NCI-H2081 (cell line): ENCODE measurements at places on chromosomes 6 and 20.
A peak's percentile ranks its signal among the peaks of the same experiment; 100 is the strongest.

DNA sequence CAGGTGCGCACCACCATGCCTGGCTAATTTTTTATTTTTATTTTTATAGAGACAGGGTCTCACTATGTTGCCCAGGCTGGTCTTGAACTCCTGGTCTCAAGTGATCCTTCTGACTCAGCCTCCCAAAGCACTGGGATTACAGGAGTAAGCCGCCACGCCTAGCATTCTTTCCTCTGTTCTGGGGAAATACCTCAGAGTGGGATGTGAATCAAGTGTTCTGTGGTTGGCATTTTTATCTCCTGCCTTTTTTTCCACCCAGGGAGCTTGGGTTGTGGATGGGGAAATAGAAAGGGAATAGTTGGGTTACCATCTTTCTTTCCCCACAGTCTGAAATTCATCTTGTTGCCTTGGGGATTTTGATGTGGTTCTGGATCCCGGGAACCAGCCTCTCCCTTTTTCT is 24.1 kb downstream of the TFAP2C start:
- DNase-seq: no peak

DNA sequence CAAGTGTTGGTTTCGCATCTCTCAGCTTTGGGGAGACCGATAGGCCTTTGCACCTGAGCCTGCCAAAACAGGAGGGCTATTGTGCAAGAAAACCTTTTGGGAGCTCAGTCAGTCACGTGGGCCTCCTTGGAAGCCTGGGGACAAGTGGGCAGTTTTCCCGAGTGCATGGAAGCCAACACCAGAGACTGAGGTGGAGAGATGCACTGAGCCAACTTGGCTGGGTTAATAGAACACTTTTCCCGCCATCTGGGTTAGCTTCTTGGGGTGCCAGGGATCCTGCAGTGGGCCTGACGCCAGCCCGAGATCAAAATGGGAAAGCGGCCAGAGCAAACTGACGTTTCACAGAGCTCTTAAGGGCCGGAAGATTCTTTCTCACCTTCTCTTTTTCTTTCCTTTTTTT is 2.8 kb upstream of the OOEP start:
- DNase-seq: no peak

- no peak for DNase-seq
Measured at GRCh38 chr6:137995371-137995770, 111.8 kb downstream of the PERP start.

DNA sequence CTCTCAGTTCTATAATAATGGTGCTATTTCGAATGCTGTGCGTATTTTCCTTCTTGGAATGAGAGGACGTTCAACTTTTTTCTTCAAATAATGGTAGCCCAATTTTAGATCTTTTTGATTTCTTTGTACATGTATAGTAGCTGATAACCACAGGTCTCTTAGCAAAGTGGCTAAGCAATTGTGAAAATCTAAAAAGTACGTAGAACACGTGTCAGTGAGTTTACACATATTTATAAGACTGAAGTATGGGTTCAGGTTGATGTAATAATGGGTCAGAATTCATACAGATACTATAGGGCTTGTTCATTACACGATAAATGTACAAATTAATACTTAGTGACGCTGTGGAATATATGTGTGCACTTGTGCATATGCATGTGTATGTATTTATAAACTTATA is 1.3 kb downstream of the SMIM13 start:
- DNase-seq: no peak

DNA sequence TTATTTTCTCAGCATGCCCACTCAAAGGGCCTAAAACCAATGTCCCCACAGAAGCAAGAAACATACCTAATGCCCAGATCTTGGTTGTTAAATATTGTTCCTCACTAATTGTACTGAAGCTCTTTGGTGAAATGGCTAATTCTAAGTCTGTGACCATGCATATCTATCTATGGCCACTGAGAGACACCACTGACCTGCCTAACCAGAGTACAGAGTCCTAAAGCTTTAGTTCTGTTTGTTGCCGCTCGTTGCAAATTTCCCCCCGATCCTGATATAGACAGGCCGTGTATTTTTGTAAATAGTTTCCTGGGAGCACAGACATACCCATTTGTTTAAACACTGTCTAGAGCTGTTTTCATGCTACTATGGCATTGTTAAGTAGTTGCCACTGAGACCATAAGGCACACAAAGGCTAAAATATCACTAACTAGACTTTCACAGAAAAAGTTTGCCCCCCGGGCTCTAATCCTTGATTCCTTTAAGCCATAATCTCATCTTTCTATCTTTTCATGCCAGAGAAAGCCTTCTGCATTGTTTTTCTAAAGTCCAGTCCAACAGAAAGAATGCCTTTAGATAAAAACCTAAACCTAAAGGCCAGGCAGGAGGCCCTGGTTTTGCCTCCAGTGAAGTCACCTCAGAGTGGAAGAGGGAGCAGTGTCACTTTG is 48.7 kb downstream of the DNAAF9 start:
- no peak for DNase-seq

DNA sequence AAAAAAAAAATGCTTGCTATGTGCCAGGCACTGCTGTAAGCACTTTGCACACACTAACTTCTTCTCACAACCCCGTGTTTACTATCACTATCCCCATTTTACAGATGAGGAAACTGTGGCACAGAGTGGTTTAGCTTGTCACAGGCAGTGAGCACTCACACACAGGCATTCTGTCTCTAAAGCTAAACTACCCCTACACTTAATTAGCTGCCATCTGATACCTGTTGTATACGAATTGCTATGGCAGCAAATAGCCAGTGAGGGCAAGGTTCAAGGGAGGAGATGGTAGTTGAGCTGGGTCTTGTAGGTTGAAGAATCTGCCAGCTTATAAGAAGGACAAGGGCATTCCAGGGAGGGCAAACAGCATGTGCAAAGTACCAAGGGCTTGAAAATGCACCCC is 5.2 kb downstream of the TNNC2 start:
- no peak for DNase-seq

GRCh38 chr6:152184917-152185574 is 377.6 kb downstream of the ESR1 start:
- no peak for DNase-seq

GRCh38 chr20:12737900-12738299 is 270.9 kb upstream of the SPTLC3 start:
- no peak for DNase-seq

GRCh38 chr6:71294121-71294523 is 5.5 kb downstream of the OGFRL1 start:
- no peak for DNase-seq

GRCh38 chr20:46227272-46227767 is 81.0 kb downstream of the CDH22 start:
- DNase-seq: no peak

DNA sequence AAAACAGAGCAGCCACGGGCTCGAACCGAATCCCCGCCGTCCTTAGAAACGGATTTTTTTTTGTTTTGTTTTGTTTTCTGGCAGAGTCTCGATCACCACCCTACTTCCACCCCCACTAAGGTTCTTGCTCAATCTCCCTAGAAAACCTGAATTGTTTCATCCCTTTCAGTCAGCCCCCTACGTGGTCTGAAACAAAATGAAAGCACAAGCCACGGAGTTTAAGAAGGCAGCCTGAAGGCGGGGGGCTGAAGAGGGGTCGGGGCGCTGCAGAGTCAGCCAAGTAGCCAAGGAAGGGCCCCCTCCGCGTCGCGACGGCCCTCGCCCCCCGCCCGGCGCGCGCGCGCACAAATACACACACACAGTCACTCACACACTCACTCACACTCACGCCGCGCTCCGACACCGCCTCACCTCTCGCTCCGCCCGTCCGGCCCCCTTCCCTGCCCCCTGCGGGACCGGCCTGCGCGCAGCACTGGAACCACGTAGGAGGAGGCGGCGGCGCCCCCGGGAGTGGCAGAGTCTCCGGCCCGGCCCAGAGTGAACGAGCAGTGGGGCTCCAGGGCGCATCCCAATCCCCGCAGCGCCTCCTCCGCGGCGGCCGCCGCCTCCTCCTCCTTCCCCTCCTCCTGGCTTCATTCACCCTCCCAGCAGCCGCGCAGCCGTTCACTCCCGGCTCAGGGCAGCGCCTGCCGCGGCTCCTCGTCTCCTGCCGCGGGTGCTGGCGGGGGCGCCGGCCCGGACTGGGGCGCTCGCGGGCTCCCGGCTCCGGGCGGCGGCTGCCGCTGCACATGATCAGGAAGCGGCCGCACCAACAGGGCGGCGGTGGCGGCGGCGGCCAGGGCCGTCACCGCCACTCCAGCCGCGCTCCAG is 1.4 kb downstream of the ATXN1 start:
- DNase-seq: peak; percentile 70

DNA sequence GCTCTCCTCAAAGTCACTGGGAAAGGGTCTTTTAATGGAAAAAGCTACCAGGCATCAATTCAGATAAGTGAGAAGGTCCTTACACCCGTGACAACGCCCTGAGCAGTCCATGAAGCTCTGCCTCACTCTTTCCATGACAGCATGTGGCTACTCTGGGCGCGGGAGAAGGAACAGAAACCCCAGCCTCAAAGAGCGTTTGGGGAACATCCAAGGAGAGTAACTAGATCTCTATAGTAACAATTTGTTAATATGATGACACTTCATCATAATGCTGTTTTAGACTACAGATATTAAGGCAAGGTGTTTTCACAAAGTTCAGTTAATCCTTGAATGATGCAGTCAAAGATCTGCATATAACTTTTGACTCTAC is 55.2 kb downstream of the KIF6 start:
- DNase-seq: no peak

DNA sequence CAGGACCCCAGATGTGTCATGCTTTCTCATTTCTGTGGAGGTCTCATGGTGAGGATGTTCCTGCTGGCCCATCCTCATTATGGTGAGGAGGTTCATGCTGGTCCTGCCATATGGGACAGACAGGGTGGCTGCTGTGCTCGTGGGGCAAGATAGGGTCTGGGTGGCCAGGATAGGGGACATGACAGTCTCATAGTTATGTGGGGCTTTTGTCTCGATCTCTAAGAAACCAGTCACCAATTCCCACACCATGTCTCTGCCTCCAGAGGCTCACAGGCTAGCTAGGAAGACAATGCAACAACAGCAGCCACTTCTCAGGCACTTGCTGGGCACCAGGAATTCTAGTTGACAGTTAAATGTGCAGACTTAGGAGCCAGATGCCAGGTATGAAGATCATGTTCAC is 4.2 kb upstream of the MAPK13 start:
- no peak for DNase-seq

- DNase-seq: peak; percentile 77
Measured at GRCh38 chr20:37406010-37406998, 60.4 kb downstream of the SRC start.

DNA sequence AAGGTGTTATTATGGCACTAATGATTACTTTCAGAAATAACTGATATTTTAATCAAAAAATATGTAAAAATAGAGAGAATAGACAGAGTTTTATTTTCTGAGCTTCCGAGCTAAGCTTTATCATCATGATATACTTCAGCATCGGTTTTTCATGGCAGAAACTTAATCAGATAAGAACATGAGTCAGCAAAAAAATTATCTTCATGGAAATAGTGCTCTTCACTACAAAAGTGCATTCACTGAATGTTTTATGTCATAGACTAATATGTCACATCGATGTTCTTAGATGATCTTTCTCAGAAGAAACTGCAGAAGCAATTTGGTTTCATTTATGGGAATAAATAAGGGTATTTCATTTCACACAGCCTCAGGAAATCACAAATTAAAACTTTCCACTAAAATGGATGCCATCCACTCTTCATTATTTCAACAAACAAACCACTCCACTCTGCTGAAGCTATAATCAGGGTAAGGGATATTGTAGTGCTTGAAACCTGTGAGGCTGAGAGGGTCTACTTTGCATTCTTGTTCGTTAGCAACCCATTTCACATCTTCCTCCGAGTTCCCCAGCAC is 10.2 kb upstream of the MAP3K7 start:
- DNase-seq: no peak

- DNase-seq: no peak
Measured at GRCh38 chr6:148147463-148147830, 195.2 kb upstream of the SASH1 start.

GRCh38 chr6:11224252-11224965 is 8.1 kb downstream of the NEDD9 start:
- no peak for DNase-seq

DNA sequence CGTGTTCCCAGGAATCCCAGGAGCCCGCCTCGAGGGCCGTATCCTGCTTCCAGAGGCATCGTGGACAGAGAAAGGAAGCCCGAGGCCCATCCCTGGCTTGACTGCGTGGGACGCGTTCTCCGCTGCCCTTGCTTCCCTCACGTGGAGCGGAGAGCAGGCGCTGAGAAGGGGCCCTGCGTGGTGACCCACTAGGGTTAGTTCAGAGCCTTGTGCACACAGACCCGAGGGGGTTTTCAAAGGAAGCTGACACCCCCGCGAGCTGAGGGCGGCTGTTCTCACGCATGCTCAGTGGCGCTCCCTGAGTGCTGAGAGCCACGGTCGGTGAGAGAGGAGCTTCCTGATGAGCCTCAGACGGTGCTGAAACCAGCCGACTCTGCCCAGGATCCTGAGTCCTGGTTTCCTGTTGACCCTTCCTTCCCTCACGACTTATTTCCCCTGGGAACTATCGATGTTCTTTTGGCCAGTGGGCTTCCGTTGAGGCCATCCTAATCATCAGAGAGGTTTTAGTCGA is 28.9 kb upstream of the CCR6 start:
- no peak for DNase-seq

- no peak for DNase-seq
Measured at GRCh38 chr20:6086868-6087267, 33.0 kb upstream of the LRRN4 start.

- no peak for DNase-seq
Measured at GRCh38 chr6:116447496-116448011, 13.6 kb upstream of the CALHM6 start.

GRCh38 chr20:63246490-63247288 is 7.6 kb downstream of the NKAIN4 start:
- no peak for DNase-seq

- no peak for DNase-seq
Measured at GRCh38 chr6:168469521-168469920, 28.5 kb downstream of the SMOC2 start.

GRCh38 chr20:49572857-49573256 is 4.9 kb upstream of the PTGIS start:
- DNase-seq: no peak

DNA sequence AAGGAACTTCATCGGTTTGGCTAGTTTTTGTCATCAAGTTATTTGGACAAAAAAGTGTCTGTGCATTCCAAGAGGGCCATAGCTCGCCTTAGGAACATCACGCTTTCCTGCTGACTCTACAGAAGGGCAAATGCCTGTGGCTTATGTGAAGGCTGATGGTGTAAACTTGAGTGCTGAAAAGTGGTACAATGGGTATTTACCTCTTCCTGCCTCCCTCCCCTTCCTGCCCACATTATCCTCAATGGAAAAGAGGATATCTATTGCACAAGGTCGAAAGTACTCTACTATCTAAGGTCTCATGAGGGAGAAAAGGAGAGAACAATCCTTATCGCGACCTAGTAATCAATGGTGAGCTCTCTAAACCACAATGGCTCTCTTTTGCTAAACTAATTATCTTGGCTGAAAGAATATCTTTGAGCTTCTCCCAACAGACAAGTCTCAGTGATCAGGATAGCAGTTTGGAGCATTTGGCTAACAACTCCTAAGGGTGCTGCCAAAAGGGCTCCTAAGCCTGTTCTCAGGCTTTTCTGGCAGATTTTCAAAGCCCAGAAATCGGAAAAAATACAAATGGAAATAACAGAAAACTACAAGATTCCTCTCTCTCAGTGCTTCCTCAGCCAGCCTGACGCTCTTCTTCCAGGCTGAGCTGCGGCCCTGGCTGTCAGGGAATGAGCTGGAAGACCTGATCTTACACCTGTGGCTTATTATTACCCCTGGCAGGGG is 42.6 kb upstream of the ENPP1 start:
- no peak for DNase-seq
